ENCODE measurements at places on chromosomes 2 and 18.

DNA sequence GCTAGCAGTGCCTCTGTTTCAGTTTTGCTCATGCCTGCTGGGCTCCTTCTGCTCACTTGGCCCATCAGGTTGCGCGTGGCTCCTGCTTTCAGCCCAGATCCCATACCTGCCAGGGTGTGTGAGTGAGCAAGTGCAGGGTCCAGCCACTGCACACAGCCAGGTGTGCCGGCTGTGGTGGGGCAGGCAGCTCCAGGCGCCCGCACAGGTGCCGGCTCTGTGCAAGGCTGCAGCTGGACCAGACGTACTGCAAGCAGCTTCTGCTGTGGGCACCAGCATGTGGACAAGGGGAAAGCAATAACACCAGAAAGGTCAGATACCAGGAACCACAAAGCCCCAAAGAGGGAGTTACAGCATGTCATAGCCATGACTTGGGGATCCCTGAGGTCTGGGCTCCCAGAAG is 5.6 kb upstream of the PCARE start:
- DNase-seq, result no peak

DNA sequence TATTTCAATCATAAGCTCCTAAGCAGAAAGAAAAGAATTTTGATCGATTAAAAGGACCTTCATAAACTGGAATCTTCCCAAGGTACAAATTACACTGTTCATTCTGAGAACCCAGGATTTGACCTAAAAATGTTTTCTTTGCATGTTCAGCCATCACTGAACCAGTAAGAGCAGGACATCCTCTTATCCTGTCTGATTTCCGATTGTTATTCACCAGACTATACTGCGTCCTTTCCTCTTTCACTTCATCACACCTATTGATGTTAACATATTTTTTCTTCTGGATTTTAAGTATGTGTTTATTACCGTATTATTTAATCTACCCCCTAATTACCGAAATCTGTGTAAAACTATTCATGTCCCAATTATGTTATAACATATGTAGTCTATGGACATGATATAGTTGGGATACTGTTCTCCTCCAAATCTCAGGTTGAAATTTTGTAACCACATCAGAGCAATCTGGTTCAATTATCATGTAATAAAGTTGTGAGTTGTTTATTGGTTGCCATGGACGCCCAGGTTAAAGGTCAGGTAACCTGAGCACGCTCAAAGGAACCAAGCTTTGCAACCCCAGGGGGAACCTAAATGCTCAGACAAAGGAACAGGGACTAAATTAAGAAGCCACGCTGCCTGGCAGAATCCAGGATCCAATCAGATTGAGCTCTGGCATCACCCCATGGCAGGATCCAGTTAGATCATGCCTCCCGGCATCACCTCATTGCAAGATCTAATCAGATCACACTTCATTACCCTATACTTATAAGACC is 11.6 kb upstream of the TBC1D8 start:
- no peak for DNase-seq

DNA sequence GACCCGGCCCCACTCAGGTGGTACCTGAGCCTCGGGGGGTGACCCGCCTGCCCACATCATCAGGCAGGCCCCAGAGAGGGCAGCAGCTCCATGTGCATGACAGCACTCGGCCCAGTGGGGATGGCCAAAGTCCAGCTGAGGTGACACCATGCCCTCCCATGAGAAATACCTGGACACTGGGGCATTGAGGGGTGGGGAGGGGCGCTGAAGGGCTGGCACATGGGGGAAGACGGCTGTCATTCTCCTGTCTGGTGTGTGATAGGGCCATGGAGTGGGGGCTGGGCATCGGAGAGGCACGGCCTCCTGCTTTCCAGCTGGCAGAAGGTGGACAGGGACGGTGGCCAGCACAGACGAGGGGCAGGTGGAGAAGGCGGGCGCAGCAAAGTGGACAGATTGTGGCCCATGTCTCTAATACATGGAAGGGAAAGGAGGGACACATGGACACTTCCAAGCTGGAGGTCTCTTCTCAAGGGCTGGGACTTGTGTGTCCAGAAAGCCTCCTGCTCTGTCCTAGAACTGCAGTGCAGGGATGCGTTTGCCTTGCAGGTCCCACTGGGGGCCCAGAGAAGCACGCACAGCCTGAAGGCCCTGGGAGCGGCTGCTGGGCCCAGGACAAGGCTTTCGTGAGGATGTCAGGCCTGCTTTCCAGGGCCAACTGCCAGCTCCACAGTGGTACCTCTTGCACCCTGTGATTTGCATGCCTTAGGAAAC is 302.2 kb downstream of the NDUFA10 start:
- no peak for DNase-seq

- DNase-seq, result no peak
Observed at GRCh38 chr18:11118051-11118766, 31.2 kb downstream of the PIEZO2 start.

- DNase-seq, result no peak
Observed at GRCh38 chr18:72342933-72343332, 201.2 kb downstream of the CBLN2 start.

GRCh38 chr2:17608251-17608650 is 67.8 kb downstream of the VSNL1 start:
- DNase-seq, result no peak

DNA sequence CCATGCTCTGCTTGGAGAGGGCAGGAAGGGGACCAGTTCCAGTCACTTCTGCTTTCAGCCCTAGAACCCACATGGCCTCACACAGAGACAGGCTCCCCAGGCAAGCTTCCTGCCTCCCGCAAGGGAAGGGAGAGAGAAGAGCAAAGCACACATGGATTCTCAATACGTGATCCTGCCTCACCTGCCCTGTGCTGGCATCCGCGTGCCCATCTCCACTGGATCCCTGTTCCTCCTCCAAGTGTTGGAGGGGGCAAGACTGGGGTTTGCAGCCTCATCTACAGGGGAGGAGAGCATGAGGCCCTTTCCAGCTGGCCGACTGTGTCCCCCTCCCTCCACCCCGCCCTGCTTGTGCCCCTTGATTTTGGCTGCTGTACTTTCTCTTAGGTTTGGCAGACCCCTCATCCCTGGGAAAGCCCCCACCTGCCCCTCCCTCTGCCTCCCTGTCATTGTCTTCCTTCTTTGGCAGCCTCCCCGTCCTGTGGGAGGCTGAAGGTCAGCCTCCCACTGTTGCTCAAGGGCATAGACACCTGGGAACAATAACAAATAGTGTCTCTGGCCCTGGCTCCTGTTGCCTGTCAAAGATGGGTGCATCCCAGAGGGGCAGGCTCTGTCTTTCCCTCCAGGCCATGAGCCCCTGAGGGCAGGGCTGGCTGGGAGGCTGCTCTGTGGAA is 22.7 kb downstream of the KCNF1 start:
- no peak for DNase-seq

DNA sequence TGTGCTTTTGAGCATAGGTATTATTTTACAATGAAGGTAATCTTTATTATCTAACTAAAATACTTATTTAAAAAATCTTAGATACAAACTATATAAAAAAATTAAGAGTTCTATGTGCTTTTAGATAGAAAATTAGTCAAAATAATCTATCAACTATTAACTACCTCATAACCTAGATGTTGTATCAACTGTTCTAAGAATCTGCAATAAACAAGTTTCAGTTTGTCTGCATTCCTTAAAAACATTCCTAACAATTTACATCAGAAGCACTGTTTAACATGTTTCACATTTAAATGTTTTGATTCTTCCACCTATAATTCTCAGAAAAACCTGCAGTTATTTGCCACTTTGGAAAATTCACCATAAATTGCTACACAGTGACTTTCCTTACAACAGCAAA is 33.3 kb downstream of the NDUFS1 start:
- no peak for DNase-seq

DNA sequence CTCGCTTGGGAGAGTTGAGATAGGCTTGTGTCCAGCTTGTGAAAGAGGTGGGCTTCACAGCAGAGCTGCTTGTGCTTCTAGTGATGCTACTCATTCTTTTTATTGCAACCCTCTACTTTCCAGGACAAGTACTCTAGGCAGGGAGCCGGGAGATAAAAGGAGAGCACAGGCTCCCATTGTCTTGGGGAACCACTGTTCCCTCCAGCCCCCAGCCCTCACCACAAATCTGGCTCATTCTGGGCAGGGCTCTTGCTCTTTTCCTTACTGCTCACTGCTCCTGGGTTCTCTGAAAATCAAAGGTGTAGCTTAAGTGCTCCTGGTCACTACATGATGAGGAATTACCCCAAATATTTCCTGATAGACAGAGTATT is 81.4 kb downstream of the CABYR start:
- no peak for DNase-seq

GRCh38 chr2:215529271-215529670 is 93.4 kb upstream of the FN1 start:
- DNase-seq, result no peak

GRCh38 chr18:9531791-9532410 is 56.6 kb downstream of the RALBP1 start:
- DNase-seq, result no peak

DNA sequence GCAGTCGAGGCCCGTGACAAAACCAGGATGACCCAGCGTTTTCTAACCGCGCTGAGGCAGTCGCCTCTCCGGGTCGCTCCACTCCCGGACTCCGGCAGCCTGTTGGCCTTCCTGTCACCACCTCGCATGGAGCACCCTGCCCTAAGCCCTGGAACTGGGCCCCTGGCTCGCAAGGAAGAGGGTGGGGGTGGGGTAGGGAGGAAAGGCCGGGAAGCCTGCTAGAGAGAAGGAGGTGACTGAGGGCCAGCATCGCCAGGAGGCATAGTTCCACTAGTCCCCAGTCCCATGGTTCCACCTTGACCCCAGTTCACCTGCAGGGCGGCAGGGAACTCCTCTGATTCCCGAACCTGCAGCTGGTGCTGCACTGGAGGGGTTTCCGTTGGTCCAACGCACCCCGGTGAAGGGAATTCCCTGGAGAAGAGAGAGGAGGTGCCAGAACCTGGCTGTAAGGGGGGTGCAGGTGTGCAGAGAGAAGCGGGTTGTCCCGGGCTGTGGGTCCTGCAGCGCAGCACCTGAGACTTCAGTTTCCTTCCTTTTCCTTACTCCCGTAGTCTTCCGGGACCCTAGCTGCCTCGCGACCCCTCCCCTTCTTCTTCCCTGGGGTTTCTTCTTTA is 11.8 kb upstream of the EN1 start:
- DNase-seq, result no peak

GRCh38 chr2:19630921-19631320 is 270.9 kb downstream of the TTC32 start:
- no peak for DNase-seq

GRCh38 chr2:136527560-136527959 is 237.8 kb upstream of the THSD7B start:
- no peak for DNase-seq

DNA sequence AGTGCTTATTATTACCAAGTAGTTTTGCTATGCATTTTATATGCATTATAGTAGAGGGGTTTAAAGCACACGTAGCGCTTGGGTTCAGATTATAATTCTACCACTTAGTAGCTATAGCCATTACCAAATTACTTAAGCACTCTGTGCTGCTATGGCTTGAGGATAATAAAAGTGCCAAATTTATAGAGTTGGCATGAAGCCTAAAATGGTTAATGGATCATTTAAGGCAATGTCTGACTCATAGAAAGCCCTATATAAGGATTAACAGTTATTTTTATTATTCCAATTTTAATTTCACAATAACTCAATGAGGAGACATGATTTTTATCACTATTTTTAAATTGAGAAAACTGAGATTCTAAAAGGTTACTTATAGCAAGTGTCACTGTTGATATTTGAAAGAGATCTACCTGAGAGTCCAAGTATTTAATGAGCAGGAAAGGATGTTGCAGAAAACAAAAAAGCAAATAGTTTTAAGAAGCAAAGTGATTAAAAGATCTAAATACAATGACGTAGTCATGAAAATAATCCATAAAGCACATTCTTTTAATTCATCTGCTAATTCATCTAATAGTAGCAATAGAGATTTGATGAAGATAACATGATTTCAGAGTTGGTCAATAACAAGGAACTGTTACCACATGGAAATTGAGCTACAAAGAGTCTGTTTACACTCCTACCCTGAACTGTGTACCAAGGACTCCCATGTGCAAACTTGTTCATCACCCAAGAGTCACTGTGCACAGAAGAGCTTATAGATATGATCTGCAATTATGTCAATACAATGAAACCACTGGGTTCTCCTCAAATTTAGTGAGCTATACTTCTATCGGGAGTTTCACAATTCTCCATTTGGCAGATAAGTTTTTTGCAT is 78.8 kb upstream of the DTNA start:
- DNase-seq, result no peak

GRCh38 chr2:162063899-162064298 is 10.1 kb downstream of the DPP4 start:
- no peak for DNase-seq

DNA sequence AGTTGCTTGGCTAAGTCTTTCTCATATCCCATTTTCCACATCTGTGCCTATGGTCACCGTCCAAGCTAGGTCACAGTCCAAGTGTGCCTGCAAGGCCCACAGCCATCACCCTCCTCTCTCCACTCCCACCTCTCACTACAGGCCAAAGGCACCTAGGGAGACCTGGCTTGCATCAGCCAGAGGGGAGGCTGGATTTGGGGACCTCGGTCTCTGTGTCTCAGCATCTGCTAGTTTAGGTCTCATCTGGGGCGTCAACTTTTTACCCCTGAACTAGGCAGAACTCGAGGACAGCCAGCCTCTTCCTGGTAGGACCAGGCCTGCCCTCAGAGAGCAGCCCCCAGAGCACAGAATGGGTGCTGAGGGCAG is 217.1 kb downstream of the DYSF start:
- no peak for DNase-seq

DNA sequence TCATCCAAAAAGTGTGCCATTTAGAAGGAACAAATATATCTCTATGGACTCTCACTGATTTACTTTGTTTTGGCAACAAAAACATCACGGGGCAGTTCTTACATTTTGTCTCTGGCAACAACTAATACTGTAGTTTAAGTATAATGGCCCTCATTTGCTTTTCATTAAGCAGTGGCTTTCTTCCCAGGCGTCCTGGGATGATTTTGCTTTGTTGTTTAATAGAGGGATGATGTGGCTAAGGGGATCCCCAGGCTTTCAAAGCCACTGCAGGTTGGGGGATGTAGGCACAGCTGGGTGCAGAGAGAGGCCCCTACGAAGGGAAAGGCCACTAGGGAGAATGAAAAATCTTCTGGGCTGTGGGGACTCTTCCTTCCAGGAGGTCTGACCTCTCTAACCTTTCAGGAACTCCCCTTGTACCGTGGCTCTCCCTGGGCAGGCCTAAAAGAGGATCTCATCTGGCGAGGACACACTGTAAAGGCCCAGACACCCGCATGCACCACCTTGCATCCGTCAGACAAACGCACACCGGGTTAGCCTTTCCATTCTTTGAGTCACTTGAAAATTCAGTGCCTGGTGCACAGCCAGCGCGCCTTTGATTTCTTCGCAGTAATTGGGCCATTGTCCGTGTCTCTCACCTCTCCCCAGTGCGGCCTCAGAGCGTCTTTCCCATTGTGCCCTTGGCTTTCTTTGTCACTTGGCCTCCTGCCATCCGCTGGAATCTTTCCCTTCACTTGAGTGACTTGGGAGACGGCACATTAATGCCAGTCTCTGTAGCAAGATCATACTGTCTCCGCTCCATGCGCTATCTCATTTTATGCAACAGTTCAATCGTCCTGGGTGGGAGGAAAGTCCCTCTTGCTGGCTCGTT is 40.3 kb upstream of the AFF3 start:
- DNase-seq, result no peak

GRCh38 chr2:134304394-134305108 is 50.7 kb downstream of the MGAT5 start:
- DNase-seq, result no peak

GRCh38 chr2:10196948-10197696 is 74.6 kb downstream of the RRM2 start:
- DNase-seq, result no peak

All from GM10248 (cell line).